ENCODE measurements at places on chromosomes 6 and 20.

- DNase-seq, result no peak
Observed at GRCh38 chr20:61127311-61128039, 124.6 kb upstream of the CDH4 start.

GRCh38 chr6:1624851-1625781 lies 15.4 kb downstream of the FOXC1 start:
- DNase-seq, result peak; percentile 44

GRCh38 chr20:2149507-2149906 lies 47.9 kb downstream of the STK35 start:
- DNase-seq, result no peak

DNA sequence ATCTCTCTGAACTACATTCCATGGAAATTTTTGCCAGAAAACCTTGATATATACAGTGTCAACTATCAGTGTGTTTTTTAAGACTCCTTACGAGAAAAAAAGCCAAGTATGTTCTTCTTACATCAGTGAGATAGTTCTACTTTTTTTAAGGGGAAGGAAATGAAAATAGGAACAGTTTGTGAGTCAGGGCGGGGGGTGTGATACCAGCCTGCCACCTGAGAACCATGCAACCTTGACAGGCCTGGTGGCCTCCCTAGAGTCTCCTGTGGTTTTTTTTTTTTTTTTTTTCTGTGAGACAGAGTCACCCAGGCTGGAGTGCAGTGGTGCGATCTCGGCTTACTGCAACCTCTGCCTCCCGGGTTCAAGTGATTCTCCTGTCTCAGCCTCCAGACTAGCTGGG lies 96.3 kb upstream of the GCM1 start:
- DNase-seq, result peak; percentile 87

- no peak for DNase-seq
Observed at GRCh38 chr6:92259171-92259570, 1160.2 kb downstream of the EPHA7 start.

All from inflammatory macrophage (primary cell).